ENCODE measurements at places on chromosomes 16 and 17.

DNA sequence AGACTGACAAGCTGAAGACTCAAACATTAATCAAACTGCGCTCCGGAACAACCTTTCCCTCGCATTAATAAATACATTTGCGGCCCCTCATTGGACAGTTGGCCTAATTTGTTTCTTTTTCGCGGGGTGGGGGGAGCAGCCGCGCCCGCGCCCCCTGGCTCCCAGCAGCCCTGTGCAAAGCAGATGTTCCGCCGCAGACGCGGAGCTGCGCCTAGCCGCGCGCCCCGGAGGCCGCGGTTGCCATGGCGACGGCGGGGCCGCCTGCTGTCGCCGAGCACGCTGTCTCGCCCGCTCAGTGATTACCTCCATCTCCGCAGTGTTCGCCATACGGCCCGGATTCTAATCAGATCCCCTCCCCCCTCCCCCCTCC lies 25.5 kb downstream of the COPZ2 start:
- DNase-seq = peak; percentile 23

- DNase-seq = no peak
Measured at GRCh38 chr16:16073001-16073545, 123.7 kb downstream of the ABCC1 start.

GRCh38 chr16:56616608-56617211 lies 8.3 kb downstream of the MT2A start:
- DNase-seq = no peak

- no peak for DNase-seq
Measured at GRCh38 chr16:84288902-84289301, 5.8 kb upstream of the WFDC1 start.

DNA sequence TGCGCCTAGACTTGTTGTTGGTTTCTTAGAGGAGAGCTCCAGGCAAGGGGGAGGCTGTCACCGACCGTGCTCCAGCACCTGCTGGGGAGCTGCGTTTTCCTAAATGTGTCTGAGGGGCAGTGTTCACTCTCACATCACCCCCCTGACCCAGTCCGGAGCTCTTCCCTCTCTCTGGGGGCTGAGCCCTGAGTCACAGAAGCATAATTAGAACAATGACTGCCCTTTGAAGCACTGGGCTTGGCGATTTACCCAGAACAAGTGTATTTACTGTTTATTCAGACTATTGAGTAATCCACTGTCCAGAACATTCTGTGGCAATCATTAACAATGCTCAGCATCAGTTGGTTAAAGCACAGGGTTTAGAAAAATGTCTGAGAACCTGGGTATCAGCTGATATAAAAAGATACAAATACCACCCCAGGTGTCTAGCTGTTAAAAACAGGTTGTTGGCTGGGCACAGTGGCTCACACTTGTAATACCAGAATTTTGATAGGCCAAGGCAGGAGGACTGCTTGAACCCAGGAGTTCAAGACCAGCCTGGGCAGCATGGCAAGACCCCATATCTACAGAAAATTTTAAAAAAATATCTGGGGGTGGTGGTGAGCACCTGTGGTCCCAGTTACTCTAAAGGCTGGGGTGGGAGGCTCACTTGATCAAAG lies 8.1 kb downstream of the CES4A start:
- no peak for DNase-seq

GRCh38 chr17:7626956-7627249 lies 718 bp downstream of the SAT2 start:
- no peak for DNase-seq

GRCh38 chr17:81025741-81026129 lies 9.2 kb upstream of the BAIAP2 start:
- DNase-seq = no peak

DNA sequence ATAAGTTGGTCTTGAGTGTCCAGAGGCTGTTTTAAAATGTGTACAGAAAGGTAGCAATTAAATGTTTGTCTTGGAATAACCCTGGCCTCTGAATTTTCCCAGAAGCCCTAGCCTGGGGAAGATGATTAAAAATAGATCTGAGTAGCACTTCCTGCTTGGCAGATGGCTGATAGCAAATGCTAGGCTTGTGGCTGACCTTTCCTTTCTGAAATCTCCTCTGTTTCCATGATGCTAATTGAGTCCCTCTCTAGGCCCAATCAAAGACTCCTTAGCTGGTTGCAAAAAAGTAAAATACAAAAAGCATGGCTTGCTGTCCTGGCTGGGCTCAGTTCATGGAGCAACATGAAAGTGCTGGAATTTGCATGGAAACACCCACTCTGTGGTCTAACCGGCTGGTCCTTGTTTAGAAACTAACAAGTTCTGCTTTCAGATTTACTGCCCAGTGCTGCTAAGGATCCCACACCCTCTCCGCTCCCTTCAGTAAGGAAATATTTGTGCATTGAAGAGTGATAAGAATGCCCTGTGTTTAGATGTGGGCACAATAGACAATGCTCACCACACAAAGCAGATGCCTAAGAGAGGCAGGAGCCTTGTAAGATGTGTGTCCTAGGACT lies 40.8 kb downstream of the YPEL2 start:
- no peak for DNase-seq

DNA sequence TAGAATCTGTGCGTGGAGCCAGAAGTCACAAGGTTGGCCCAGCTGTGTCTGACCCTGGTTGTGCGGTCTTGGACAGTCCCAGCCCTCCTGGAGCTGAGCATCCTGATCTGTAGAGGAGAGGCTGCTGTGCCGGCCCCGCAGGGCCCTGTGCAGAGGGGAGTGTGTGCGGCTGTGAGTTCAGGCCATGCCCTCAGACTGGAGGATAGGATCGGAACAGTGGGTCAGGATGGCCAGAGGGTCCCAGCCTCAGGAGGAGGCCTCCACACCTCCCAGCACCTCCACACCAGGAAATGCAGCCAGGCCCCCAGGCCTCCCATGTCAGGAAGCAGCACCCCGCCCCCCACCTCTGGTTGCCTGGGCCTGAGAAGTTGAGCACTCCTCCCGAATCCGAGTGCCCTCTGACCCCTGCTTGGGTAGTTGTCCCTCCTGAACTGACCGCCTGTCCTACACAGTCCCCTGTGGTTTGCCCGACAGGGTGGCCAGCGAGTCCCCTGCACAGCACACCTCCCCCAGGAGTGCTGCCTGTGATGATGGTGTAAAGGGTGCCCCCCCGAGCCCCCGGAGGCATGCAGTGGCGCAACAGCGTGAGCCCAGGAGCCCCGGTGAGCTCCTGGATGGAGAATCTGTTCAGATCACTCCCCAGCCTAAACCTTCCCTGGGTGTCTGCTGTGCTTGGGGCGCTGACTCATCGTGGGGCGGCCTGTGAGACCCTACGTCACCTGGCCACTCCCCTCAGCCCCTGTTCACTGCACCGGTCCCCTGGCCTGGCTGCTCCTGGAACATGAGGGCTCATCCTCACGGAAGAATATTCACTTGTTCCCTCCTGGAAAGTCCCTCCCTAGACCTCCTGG lies 285.2 kb downstream of the SEC14L1 start:
- no peak for DNase-seq

DNA sequence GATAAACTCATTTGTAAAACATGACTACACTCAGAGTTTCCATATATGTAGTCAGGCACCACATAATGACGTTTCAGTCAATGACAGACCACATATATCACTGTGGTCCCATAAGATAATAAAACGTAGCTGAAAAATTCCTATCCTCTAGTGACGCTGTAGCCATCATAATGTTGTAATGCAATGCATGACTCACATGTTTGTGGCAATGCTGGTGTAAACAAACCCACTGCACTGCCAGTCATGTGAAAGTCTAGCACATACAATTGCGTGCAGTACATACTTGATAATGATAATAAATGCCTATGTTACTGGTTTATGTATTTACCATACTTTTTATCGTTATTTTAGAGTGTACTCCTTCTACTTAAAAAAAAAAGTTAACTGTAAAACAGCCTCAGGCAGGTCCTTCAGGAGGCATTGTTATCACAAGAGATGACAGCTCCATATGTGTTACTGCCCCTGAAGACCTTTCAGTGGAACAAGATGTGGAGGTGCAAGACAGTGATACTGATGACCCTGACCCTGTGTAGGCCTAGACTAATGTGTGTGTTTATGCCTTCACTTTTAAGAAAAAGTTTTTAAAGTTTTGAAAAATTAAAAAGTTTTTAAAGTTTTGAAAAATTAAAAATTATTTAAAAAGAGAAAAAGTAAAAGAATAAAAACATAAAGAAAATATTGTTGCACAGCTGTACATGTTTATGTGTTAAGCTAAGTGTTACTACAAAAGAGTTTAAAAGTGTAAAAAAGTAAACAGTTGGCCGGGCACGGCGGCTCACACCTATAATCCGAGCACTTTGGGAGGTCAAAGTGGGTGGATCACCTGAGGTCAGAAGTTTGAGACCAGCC lies 9.0 kb downstream of the STAT5B start:
- no peak for DNase-seq

GRCh38 chr16:66442502-66443268 lies 15.6 kb downstream of the BEAN1 start:
- DNase-seq = no peak
